Activated naive CD4-positive, alpha-beta T cell treated with anti-CD3 and anti-CD28 coated beads, Interleukin-2, amount 50 U/mL, for 16 hours (primary cell): ENCODE measurements at places on chromosomes 12 and 14.

DNA sequence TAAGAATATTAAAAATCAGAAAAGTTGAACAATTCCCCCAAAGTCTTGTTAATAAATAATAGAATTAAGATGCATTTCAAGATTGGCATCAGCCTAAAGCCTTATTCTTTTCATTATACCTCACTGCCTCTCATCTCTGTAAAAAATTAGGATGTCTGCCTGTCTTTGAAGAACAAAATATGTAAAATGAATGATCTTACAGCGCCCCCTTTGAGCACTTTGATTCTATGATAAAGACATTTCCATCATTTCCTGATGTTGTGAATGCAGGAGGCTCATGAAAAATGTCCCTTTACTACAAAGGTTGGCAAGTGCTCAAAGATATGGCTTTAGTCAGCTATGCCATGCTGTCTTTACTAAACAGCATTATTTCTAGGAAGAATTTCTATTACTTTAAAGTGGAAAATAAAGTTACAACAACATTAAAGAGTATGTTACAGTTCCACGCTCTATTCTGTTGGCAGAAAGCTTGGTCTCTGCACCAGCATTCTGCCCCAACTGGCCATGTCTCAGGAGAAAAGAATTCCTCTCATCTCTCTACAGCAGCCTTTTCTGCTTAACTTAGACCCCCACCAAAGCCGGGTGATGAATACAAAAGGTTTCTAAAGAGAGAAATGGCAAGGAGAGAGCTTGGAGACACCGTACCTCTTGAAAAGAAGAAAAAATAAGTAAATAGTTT is 95.1 kb downstream of the LLPH start:
- DNase-seq: no peak

- DNase-seq: no peak
Measured at GRCh38 chr12:53924521-53925405, 13.9 kb upstream of the HOXC13 start.

GRCh38 chr14:72172049-72172448 is 239.8 kb downstream of the RGS6 start:
- no peak for DNase-seq

DNA sequence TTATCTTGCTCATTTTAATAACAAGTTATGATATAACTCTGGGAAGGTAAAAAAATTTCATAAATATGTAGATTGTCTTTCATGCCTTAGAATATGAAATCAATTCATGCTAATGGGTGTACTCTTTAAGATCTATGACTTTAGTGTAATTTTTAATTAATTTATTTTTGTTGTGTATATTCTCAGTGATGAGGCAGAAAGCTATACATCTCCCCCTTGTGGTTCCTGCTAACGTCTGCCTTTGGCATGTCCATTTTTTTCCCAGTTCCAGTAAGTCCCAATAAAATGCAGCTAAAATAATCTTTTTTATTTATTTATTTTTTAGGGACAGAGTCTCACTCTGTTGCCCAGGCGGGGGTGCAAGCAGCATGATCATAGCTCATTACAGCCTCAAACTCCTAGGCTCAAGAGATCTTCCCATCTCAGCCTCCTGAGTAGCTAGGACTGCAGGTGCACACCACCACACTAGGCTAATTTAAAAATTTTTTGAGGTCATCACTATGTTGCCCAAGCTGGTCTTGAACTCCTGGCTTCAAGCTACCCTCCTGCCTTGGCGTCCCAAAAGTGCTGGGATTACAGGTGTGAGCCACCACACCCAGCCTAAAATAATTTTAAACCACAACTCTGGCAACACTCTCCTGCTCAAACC is 3.3 kb upstream of the CHURC1 start:
- no peak for DNase-seq

DNA sequence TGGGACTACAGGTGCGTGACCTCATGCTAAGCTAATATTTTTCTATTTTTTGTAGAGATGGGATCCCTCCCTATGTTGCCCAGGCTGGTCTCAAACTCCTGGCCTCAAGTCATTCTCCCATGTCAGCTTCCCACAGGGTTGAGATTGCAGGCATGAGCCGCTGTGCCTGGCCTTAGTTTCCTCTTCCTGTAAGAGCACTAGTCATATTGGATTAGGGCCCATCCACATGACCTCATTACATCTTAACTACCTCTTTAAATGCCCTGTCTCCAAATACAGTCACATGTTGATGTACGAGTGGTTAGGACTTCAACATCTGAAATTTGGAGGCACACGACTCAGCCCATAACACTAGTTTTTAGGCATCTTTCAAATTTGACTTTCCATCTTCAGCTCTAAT is 72.2 kb upstream of the RASSF3 start:
- DNase-seq: no peak
